Activated CD4-positive, alpha-beta T cell treated with anti-CD3 and anti-CD28 coated beads for 24 hours (primary cell): ENCODE measurements at places on chromosomes 4 and X.

DNA sequence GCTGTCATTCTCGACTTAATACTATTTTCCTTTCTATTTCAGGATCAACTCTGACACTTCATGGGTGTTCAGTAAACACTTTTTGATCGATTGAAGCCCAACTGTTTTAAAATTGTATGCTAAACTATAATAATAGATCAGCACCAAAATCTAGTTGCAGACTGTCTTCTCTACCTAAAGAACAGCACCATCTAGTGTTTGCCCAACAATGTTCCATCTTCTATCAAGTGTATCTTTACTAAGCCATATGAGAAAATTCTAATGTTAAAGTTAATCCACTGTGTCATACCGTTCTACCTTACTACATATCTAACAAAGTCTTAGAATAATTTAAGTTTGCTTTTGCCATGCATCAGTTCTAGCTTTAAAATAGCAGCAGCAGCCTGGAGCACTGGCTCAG lies 113.0 kb upstream of the PRDX4 start:
- no peak for DNase-seq

DNA sequence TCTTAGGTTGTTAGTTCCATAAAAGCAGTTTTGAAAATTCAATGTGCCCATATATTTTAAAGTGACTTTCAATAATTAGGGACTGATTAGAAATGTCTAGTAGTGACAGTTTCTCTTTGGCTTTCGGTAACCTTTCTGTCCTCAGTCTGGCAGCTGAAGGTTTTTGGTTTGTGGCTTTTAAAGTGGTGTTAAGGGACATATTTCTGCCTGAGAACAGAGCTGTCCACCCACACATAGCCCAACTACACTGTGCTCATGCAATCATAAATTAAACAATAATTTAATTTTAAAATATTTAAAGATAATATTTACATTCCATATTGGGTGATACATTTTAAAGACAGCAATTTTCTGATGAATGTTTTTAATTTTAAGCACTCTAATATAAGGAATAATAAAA lies 335.0 kb upstream of the TENM3 start:
- no peak for DNase-seq

- DNase-seq: no peak
These were observed 154.1 kb upstream of the CPEB2 start for GRCh38 chr4:14848229-14848628.

- DNase-seq: no peak
These were observed 395.9 kb upstream of the INTU start for GRCh38 chr4:127236889-127237288.

DNA sequence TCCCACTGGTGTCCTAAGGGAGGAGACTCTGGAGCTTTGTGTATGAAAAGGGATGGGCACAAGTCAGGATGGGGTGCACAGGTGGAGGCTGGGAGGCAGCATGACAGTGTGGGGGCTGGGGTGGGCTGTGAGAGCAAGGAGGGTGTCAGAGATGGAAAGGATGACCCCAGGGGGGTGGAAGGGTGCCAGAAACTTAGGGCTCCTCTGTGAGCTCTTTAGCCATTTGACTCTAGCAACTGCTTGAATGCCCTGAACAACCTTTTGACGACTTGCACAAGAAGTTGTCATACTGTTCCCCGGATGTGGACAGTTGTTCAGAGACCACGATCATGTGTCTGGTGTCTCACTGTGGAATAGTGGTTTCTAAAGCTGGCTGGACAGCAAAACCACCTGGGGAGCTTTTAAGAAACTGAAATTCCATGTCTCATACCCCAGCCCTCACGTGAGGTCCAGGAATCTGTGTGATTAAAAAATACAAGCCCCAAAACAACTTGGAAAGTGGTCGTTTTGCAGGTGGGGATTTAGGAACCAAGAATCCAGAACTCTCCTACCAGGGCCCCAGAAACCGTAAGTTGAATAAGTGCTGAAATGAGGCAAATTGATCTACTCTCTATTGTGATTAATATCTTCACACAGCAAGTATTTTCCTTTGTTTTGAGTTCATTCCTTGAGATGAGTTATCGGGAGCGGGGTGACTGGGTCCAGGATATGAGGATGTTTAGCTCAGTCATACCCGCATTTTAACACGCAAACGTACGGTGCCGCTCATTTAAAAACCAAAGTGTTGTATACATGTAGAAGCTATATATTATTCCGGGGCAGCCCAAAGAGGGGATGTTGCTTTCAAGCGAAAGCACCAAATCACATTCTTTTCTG lies 3.4 kb downstream of the RHOH start:
- DNase-seq: peak; percentile 47

DNA sequence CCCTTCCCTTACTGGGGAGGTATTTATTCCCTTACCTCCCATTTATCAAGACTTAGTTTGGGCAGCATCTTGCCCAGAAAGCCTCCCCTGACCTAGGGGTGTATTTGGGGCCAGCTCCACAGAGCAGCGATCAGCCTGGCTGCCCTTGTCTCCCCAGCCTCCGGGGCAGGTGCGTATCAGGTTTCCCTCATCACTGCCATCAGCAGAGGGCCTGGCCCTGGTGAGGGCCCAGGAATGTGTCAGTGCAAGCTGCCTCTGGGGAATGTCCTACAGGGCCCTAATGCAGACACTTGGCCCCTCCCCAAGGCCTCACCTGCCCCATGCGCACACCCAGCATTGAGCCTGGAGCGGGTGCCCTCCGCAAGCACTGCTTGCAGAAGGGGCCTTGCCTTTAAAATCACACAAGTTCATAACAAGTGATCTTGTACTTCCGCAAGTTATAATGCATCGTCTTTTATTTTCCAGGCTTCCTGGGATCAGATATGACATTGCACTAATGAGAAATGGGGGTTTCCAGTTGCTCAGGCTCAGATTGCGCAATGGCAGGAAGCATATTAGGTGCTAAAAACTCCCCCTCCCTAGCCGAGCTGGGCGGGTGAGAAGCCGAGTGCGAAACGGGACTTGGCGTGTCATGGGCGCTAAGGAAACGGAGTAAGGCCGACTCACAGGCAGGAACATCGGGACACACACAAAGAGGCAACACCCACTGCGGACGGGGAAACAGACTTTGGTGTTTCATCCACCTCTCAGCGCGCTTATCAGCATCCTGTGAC lies 25.4 kb upstream of the AFAP1 start:
- no peak for DNase-seq

DNA sequence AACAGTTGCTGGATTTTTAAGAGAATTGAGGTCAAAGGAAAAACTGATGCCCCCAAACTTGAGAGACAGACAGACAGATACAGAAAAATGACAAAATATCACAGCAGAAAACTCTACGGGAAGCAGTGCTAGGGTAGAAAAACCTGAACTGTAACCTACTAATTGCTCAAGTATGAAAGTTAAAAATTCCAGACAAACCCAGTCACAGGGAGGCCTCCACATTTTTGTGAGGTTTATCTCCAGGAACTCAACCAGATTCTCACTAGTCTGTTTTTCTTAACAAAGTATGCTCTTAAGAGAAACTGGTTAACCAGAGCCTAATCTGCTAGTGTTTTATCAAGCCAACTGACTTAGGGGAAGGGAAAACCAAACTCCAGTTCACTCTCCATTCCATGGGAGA lies 19.9 kb upstream of the PPP3CA start:
- DNase-seq: no peak

- DNase-seq: no peak
These were observed 144.2 kb downstream of the PDLIM5 start for GRCh38 chr4:94595880-94596483.

DNA sequence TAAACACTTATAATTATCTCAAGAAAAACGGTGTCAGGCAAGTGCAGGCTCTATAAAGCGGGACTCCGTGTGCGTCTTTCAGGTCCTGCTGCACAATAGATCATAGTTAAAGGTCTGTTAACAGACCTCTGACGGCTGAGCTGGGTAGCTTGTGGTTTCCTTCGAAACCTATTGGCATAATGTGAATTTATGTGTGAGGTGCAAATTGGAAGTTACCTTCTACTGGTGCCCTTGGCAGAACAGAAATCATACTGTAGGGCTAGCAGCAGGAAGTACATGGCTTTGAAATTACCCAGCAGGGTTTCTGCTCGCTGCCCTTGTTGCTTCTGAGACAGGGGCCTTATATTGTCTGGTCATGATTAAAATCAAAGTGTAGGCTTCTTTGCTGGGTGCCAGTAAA lies 216.4 kb upstream of the HAND2 start:
- no peak for DNase-seq

GRCh38 chr4:184382189-184382846 lies 92.0 kb downstream of the IRF2 start:
- no peak for DNase-seq

GRCh38 chrX:130834149-130834548 lies 68.9 kb downstream of the ENOX2 start:
- DNase-seq: no peak

- no peak for DNase-seq
These were observed 29.7 kb upstream of the ADH6 start for GRCh38 chr4:99248714-99249113.

DNA sequence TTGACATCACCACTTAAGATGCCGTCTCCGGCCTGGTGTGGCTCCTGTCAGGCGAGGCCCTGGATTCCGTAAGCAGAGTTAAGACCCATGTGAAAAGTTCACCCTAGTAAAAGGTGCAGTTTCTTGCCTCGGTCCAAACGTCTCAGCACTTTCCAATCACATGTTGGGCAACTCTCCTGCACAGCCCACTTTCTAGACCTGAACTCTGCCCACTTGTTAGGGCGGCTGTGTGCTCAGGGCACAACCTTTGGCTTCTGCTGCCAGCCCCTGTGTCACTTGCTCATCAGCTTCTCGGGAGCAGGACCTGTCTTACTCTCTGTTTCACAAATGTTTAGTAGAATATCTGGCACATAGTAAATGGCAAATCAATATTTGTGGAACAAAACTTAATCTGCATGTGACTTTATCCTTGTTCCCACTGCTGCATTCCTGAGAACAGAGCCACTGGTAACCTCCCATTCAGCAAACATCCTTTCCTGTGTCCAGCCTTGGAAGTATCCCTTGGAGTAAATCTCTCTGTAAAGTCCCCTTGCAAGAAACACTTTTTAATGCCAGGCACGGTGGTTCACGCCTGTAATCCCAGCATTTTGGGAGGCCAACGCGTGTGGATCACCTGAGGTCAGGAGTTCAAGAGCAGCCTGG lies 38.7 kb upstream of the SH3RF1 start:
- DNase-seq: no peak

DNA sequence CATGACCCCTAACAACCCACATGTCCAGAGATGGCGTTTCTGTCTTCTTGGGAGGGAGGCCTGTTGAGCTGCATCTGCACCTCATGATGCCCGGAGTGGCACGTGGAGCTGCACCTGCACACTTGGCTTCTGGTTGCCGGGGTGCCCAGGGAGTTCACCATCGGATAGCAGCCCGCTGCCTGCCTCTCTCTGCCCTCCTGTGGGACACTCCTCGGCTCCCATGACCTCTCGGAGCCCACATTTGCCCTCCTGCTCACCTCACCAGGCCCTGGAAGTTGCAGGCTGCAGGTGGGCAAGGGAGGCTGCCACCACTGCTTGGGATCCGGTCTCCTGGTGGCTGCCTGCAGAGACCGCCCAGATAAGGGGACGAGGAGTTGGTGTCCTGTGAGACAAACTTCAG lies 74.1 kb downstream of the TRAPPC11 start:
- DNase-seq: no peak

DNA sequence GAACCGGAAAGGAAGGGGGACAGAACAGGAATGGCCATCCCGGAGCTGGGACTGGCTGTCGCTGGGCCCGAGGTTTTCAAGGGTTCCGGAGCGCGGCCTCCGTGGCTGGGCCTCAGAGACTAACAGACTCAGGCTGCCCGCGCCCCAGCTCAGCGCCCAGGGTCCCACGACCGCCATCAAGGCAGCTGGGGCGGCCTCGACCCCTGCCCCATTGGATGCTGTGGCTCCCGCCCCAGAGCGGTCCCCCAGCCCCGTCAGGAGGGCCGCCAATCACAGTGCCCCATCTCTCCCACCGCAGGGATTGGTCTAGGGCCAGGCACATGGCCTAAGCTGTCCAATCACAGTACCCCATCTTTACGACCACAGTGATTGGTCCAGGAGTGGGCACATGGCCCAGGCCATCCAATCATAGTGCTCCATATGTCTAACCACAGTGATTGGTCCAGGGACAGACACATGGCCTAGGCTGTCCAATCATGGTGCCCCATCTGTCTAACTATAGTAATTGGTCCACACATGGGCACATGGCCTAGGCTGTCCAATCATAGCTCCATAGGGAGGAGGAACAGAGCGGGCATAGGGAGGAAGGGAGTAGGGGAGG lies 105.3 kb upstream of the NKX1-1 start:
- no peak for DNase-seq

DNA sequence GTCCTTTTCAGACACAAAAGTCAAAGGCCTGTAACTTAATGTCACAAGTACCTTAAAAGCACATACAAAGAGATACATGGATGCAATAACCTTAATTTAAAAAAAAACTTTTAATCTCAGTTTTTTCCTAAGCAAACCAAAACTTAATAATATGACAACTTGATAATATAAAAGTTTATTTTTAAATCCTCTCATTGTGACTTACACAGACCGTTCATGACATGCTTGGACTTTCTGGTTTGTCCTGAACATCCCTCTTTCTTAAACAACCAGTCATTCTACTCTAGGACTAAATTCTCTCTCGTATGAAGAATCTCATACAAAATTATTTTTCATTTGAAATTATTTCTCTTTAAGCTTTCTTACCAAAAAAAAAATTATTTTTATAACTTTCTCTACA lies 43.1 kb upstream of the CYP2U1 start:
- DNase-seq: no peak

GRCh38 chr4:6839579-6839978 lies 57.1 kb downstream of the KIAA0232 start:
- DNase-seq: no peak

GRCh38 chr4:168421671-168422070 lies 58.6 kb downstream of the DDX60L start:
- DNase-seq: no peak

DNA sequence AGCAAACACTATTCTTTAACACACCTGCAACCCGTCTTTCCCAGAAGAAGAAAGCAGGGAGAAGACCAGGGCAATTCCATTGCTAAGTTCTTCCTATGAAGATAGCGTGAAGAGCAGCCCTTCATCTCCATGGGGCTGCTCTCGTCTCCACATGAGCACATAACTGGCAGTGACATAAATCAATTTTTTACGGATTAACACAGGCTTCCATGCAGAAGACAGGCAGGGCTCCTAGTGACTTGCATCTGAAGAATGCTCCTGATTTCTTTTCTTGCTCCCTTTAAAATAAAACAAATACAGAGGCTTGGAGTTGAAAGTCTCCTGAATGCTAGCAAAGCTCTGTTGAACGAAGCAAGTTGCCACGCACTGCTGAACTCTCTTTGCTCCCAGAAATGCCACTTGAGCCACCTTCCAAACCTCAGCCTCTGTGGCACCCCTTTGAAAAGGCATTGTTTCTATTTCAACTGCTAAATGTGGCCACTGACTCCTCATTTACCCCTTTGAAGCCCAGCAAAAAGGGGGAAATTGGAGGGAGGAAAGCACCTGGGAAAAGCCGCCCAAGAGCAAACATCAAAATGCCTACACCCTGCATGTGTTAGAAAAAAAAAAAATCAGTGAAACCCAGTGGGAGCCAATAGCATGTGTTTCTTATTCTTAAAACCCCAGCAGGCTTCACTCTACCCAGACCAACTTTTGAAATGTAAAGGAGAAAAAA lies 383.7 kb downstream of the IDS start:
- no peak for DNase-seq

GRCh38 chr4:243426-243825 lies 61.8 kb downstream of the ZNF732 start:
- DNase-seq: no peak
